Panc1 (cell line): ENCODE measurements at places on chromosomes 1 and 21. TPM values are rescaled to one million over a fixed set of nuclear protein-coding genes. Genes with fewer than 3 reads are reported as not detected.

SLC2A5 gene
- total RNA-seq: 0.26 TPM

HFM1 gene
- 0.39 TPM for total RNA-seq

PERM1 gene
- 1.5 TPM for total RNA-seq

FCRLA gene
- 0.15 TPM for total RNA-seq

TFF2 gene
- 1.1 TPM for total RNA-seq

ELK4 gene
- total RNA-seq: 54.6 TPM

SLAMF9 gene
- not detected for total RNA-seq

PHTF1 gene
- 32.0 TPM for total RNA-seq

FAM72C gene
- total RNA-seq: 1.2 TPM

CCDC185 gene
- total RNA-seq: not detected

IGSF21 gene
- not detected for total RNA-seq

LYPD8 gene
- not detected for total RNA-seq

LMX1A gene
- not detected for total RNA-seq

FLG gene
- not detected for total RNA-seq

MCOLN3 gene
- total RNA-seq: 14.2 TPM

CTTNBP2NL gene
- 18.4 TPM for total RNA-seq

KCNJ9 gene
- total RNA-seq: not detected

F5 gene
- 0.08 TPM for total RNA-seq

ERICH3 gene
- not detected for total RNA-seq

TMEM200B gene
- total RNA-seq: 2.1 TPM

TRIM17 gene
- 1.2 TPM for total RNA-seq

LRRC7 gene
- total RNA-seq: not detected

C1orf141 gene
- total RNA-seq: not detected

DRAXIN gene
- total RNA-seq: 0.13 TPM

CRABP2 gene
- total RNA-seq: 1,115 TPM

CFAP141 gene
- total RNA-seq: not detected

ANGPTL1 gene
- total RNA-seq: not detected

OR14A2 gene
- total RNA-seq: not detected

NBPF6 gene
- total RNA-seq: not detected

TMEM52 gene
- total RNA-seq: 2.5 TPM

HAO2 gene
- not detected for total RNA-seq

OR2G6 gene
- not detected for total RNA-seq

CELA2A gene
- total RNA-seq: 0.72 TPM
